ENCODE measurements at places on chromosomes 3 and 15. TPM values are rescaled to one million over a fixed set of nuclear protein-coding genes. Genes with fewer than 3 reads are reported as not detected.

DNA sequence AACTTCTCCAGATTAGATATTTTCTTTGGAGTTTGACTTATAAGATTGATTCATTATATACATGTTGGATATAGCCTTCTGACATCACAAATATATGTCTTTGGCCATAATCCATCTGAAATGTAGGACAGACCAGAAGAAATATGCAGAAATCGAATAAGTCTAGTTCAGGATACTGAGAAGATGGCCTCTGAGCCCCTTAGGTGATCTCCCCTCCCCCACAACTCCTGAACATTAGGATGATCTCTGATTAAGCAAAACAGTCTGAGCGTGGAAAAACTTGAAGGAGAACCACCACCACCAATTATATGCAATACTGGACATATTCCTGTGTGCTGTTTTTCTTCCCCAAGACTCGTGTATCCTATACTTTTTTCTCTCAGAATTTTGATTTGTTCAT lies 3.2 kb downstream of the SETD5 start:
- peaks cover 74% of the 10 kb centered on the region for H3K4me1 ChIP-seq
- peak overlapping the region; percentile 98 for H3K27ac ChIP-seq
- H3K27me3 ChIP-seq, result no peaks in the 10 kb centered on the region
- no peak overlapping the region for H3K4me3 ChIP-seq
- no peaks in the 10 kb centered on the region for H3K36me3 ChIP-seq
- DNase-seq, result no peak

DNA sequence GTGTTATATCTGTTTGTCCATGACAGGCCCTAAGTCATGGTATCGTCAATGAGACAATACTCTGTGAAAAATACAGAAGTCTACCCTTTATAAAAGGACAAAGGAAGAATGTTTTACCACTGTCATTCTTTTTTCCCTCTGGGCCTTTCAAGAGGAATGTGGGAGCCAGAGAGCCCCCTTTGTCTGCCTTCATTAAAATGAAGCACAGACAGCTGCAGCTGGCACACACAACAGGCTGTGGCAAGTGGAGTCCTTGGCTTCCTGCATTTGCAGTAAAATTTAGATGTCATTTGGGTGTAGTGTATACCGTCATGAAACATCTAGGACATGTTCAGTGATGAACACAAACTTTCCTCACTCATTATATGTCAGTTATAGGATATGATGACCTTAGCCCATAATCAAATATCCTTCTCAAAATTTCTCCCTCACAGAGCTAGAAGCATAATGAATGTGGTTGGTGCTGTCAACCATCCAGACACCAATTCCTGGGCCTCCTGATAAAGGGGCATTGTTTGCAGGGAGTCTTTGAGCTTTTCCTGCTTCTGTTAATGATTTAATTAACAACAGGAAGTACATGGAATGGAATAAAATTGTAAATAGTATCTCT lies 76.4 kb downstream of the DHX36 start:
- no peaks in the 10 kb centered on the region for H3K27me3 ChIP-seq
- H3K36me3 ChIP-seq, result no peaks in the 10 kb centered on the region
- H3K4me3 ChIP-seq, result no peak overlapping the region
- H3K4me1 ChIP-seq, result peaks cover 18% of the 10 kb centered on the region

Gene VGLL3
- 3.8 TPM for total RNA-seq

Gene IL17RD
- 3.5 TPM for total RNA-seq

GRCh38 chr3:25002052-25002451 lies 426.0 kb upstream of the RARB start:
- DNase-seq, result no peak
- no peak overlapping the region for H3K27ac ChIP-seq
- no peaks in the 10 kb centered on the region for H3K36me3 ChIP-seq
- no peaks in the 10 kb centered on the region for H3K4me1 ChIP-seq
- no peaks in the 10 kb centered on the region for H3K27me3 ChIP-seq

Gene IQCF5
- total RNA-seq, result not detected

- no peaks in the 10 kb centered on the region for H3K4me1 ChIP-seq
- no peaks in the 10 kb centered on the region for H3K27me3 ChIP-seq
- H3K27ac ChIP-seq, result no peak overlapping the region
- H3K4me3 ChIP-seq, result no peak overlapping the region
- DNase-seq, result no peak
These were observed 261.2 kb upstream of the LRRFIP2 start for GRCh38 chr3:37435572-37435971.

DNA sequence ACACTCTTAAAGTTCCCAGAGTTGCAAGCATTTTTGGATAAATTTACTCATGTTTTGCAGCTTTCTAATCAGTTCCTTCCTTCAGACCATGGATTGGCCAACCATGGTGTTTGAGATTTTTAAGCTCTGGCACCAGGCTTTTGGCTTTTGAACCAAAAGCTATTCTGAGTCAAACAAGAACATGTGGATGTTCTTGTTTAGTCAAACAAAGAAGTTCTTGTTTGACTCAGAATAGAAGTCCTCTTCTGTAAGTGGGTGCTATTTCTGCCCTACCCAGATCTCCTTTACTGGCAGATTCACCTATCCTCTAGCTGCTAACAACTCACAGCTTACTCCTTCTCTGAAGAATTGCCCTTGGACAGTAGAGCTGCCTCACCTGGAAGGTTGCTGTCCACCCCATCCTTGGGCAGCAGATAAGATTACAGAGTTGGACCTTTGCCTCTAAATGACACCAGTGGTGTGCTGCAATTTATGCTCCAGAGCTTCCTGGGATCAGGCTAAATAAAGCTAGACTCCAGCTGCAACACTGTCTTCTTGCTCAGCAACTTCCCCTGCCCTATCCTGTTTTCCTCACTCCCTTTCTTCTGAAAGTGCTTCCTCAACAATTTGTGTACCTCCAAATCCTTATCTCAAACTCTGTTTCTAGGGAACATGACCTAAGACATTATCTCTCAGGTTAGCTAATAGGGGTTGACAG lies 65.6 kb downstream of the COL6A6 start:
- H3K36me3 ChIP-seq, result no peaks in the 10 kb centered on the region
- no peaks in the 10 kb centered on the region for H3K4me1 ChIP-seq
- peak overlapping the region; percentile 11 for H3K27ac ChIP-seq
- no peaks in the 10 kb centered on the region for H3K27me3 ChIP-seq
- no peak for DNase-seq

Gene GOLGA8O
- total RNA-seq, result not detected

GRCh38 chr3:87247430-87247773 lies 20.3 kb downstream of the CHMP2B start:
- H3K4me3 ChIP-seq, result no peak overlapping the region
- no peak for DNase-seq
- H3K27ac ChIP-seq, result no peak overlapping the region
- no peaks in the 10 kb centered on the region for H3K36me3 ChIP-seq

GRCh38 chr15:90762109-90762508 lies 45.0 kb downstream of the BLM start:
- DNase-seq, result peak; percentile 85
- peak overlapping the region; percentile 3 for H3K4me3 ChIP-seq
- peak overlapping the region; percentile 63 for H3K27ac ChIP-seq
- H3K4me1 ChIP-seq, result peaks cover 3% of the 10 kb centered on the region

DNA sequence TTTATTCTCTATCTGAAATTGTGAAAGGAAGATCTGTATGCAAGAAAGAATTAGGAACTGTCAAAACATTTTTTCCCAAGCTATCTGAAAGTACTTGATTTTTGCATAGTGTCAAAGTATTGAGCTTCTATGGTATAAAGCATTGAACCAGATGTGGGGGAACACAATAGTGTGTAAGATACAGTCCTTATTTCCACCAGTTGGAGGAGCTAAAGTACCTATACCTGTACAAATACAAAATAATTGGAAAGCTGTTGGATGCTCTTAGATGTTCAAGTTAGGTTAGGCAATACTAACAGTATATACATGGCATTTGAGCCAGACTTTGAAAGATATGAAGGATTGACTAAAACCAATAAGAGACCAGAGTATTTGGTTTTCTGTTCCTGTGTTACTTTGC lies 148.4 kb downstream of the B3GALNT1 start:
- no peak overlapping the region for H3K27ac ChIP-seq
- DNase-seq, result no peak
- H3K27me3 ChIP-seq, result no peaks in the 10 kb centered on the region
- no peaks in the 10 kb centered on the region for H3K36me3 ChIP-seq
- H3K4me1 ChIP-seq, result no peaks in the 10 kb centered on the region
- no peak overlapping the region for H3K4me3 ChIP-seq

Gene TFRC
- total RNA-seq, result 124 TPM

Gene VEPH1
- total RNA-seq, result not detected
